ENCODE measurements at places on chromosomes 1 and 21. TPM values are rescaled to one million over a fixed set of nuclear protein-coding genes. Genes with fewer than 3 reads are reported as not detected.

DNA sequence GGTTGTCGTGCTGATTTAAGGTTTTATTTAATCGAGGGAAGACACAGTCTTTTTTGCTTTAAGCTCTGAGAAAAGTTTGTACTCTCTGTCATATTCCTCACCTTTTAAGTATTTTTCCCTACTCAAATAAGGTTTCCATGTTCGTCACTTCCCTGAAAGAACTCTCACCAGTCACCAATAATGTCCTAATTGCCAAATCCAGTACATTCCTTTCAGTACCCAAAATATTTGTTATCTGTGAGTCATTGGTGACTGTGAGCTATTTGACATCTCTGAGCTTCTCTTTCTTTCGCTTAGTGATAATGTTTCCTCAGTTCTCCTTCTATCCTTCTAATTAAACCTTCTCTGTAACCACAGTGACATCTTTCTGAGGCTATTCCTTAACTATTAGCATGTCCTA, 874.2 kb upstream of the ADGRL2 start:
- no peak overlapping the region for H3K4me3 ChIP-seq
- H3K4me1 ChIP-seq: no peaks in the 10 kb centered on the region
- peaks cover 7% of the 10 kb centered on the region for H3K36me3 ChIP-seq
- H3K27me3 ChIP-seq: no peaks in the 10 kb centered on the region

GRCh38 chr1:100456880-100457279, 81.1 kb upstream of the GPR88 start:
- no peaks in the 10 kb centered on the region for H3K36me3 ChIP-seq
- peaks cover 12% of the 10 kb centered on the region for H3K4me1 ChIP-seq
- H3K4me3 ChIP-seq: no peak overlapping the region
- DNase-seq: no peak
- H3K27me3 ChIP-seq: no peaks in the 10 kb centered on the region

DNA sequence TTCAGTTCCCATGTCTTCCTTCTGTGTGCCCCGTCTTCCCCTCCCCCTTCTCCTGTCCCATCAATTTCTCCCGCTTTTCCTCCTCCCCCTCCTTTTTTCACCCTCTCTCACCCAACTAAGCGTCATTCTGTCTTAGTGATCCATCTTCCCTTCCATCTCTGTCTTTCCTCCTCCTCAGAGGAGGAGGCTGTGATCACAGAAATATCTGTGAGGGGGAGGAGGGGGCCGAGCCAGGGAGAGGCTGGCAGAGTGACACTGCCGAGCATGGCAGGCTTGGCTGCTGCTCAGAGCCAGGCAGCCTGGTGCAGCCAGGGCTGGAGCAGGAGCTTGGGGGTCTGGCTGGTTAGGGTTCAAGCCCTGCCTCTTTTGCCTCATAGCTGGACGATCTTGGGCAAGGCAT, 7.6 kb downstream of the HTR6 start:
- no peak overlapping the region for H3K27ac ChIP-seq
- no peaks in the 10 kb centered on the region for H3K36me3 ChIP-seq
- H3K4me3 ChIP-seq: no peak overlapping the region
- H3K27me3 ChIP-seq: peaks cover 80% of the 10 kb centered on the region

- H3K4me3 ChIP-seq: peak within 1 kb of the TSS; percentile 53
- H3K27ac ChIP-seq: no peak within 1 kb of the TSS
- DNase-seq: no peak
- H3K36me3 ChIP-seq: no peaks in the 10 kb centered on the region
These were observed at the start of gene TTC22 for GRCh38 chr1:54800899-54801759. TSS of gene TTC22 (minus strand) at chr1:54801323. CDS start at chr1:54801163, 160 bp downstream.

GRCh38 chr1:104768466-104768865, 1018.8 kb downstream of the AMY1C start:
- peaks cover 5% of the 10 kb centered on the region for H3K27me3 ChIP-seq
- H3K27ac ChIP-seq: no peak overlapping the region
- peaks cover 4% of the 10 kb centered on the region for H3K4me1 ChIP-seq
- no peak overlapping the region for H3K4me3 ChIP-seq

GRCh38 chr1:234330843-234331215, 42.4 kb upstream of the COA6 start:
- DNase-seq: no peak
- no peak overlapping the region for H3K27ac ChIP-seq
- H3K4me1 ChIP-seq: peaks cover 3% of the 10 kb centered on the region
- no peak overlapping the region for H3K4me3 ChIP-seq
- H3K27me3 ChIP-seq: peaks cover 55% of the 10 kb centered on the region
- no peaks in the 10 kb centered on the region for H3K36me3 ChIP-seq

DNA sequence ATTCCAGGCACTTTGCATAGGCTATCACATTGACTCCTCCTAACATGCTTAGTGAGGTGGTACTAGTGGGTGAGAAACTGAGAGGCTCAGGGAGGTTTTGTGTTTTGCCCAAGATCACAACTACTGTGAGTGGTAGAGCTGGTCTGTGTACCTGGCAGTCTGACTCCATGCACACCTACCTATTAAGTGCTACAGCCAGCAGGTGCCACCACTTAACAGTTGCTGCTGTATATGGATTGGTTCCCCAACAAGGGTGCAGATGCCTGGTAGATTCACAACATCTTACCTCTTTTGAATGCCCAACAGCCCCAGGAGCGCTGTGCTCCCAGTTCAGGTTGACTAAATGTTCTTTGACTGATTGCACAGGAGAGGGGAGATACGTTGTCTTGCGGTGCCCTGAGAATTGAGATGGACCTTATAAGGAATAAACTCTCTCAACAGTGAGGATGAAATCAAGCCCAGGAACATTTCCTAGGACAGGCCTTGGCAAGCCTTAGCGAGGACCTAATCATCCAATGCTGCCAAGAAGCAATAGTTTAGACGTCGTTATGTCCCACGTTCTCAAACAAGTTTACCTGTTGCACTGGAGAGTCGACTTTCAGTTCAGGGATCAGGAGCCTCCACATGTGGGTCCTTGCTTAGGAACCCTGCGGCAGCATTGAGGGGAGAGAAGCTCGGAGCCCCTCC, 78.9 kb upstream of the F3 start:
- DNase-seq: no peak
- peaks cover 70% of the 10 kb centered on the region for H3K4me1 ChIP-seq
- peak overlapping the region; percentile 68 for H3K27ac ChIP-seq
- H3K27me3 ChIP-seq: no peaks in the 10 kb centered on the region
- H3K36me3 ChIP-seq: peaks cover 6% of the 10 kb centered on the region

DNA sequence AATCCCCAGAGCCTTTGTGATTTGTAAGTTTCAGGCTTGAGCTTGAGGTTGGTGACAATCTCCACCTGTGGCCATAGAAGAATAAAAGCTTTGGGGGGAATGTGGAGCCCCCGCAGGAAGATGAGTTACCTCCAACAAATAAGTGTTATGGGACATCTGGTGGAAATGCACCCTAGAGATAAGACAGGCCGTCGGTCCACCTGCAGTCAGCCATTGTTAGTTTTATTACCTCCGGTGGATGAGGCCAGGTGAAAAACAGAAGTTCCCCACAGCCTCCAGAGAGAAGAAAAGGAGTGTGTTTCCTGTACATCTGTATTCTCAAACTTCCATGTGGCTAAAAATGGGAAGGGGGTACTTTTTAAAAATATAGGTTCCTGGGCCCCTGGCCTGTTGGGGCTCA, 137.4 kb downstream of the KAZN start:
- no peak overlapping the region for H3K27ac ChIP-seq
- peaks cover 33% of the 10 kb centered on the region for H3K4me1 ChIP-seq
- no peaks in the 10 kb centered on the region for H3K27me3 ChIP-seq

DNA sequence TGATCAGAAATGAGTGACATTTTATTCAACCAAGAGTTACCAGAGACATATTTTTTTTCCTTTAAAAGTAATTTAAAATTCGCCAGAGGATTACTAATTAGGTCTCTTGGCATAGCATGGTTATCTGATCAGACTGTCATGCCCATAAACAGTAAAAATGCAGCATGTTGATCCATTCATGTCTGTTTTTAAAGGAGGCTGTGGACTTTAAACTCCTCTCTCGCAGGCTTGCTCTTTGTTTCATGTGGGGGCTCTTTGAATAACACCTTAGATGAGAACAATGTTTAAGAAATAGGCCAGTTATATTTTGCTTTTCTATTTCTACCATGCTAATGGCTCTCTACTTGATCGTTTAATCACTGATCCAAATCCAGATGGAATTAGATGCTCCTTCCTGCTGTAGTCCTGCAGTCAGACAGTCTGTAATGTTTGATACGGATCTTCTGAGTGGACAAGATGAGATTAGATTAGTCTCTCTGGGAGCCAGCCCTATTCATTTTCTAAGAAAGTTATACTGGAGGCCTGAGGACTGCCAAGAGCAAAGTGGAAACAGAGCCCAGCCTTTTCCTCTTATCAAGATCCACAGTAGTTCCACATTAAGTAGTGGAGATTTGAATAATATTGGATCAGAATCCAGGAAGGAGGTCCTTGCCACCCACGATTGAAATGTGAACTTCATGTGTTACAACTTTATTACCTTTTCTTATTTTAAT, 197.4 kb downstream of the HS2ST1 start:
- H3K4me3 ChIP-seq: no peak overlapping the region
- peaks cover 18% of the 10 kb centered on the region for H3K4me1 ChIP-seq
- H3K27ac ChIP-seq: no peak overlapping the region
- DNase-seq: no peak

DNA sequence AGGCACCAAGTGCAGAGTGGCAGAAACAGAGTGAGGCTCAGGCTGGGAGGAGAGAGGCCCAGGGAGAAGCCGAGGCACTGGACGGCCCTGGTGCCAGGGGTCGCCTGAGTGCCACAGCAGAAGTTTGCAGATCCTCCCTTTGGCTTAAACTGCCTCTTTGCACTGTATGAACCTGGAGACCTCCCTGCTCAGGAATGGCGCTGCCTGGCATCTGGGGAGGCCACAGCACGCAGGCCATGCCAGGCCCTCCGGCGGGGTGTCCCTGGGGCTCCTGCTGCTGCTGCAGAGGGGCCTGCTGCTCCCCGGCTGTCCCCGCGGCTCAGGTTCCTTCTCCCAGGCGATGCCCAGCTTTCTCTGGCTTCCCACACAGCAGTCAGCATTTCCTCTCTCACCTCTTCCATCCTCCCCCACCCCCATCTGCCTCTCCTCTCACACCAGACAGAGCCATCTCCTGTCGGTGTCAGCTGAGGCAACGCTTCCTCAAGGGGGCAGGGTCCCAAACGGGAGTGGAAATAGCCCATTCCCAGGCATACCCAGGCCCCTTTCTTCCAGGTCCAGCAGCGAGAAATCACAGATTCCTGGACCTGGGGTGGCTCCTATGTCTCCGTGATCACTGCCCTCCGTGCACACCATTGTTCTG, 35.2 kb downstream of the SYT6 start:
- no peak overlapping the region for H3K4me3 ChIP-seq
- peaks cover 4% of the 10 kb centered on the region for H3K27me3 ChIP-seq
- no peaks in the 10 kb centered on the region for H3K36me3 ChIP-seq
- H3K4me1 ChIP-seq: peaks cover 7% of the 10 kb centered on the region

Gene SELE
- total RNA-seq: 1.9 TPM

Gene DISP1
- 84.5 TPM for total RNA-seq

Gene ZBTB8B
- 3.5 TPM for total RNA-seq

Gene PGLYRP4
- total RNA-seq: not detected

Data from mesothelial cell of epicardium (in vitro differentiated cells).